ENCODE measurements at places on chromosomes 3 and 15.

DNA sequence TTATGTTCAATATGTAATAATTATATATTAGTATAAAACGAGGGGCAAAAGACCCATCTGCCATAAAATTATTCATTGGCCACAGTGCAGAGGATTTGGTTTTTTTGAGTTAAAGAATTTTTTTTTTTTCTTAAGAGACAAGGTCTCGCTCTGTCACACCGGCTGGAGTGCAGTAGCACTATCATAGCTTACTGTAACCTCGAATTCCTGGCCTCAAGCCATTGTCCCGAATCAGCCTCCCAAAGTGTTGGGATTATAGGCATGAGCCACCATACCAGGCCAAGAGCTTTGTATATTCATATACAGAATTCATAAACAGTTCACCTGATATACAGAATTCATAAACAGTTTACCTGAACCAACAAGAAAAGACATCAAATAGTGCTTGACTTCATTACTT lies 20.2 kb upstream of the LRRFIP2 start:
- DNase-seq: no peak

GRCh38 chr3:42012383-42012934 lies 50.6 kb upstream of the ULK4 start:
- DNase-seq: no peak

- no peak for DNase-seq
Observed at GRCh38 chr15:31345606-31346366, 19.2 kb downstream of the KLF13 start.

GRCh38 chr3:105140899-105141367 lies 225.8 kb upstream of the ALCAM start:
- no peak for DNase-seq

- DNase-seq: no peak
Observed at GRCh38 chr15:58139276-58139988, 1.3 kb downstream of the AQP9 start.

DNA sequence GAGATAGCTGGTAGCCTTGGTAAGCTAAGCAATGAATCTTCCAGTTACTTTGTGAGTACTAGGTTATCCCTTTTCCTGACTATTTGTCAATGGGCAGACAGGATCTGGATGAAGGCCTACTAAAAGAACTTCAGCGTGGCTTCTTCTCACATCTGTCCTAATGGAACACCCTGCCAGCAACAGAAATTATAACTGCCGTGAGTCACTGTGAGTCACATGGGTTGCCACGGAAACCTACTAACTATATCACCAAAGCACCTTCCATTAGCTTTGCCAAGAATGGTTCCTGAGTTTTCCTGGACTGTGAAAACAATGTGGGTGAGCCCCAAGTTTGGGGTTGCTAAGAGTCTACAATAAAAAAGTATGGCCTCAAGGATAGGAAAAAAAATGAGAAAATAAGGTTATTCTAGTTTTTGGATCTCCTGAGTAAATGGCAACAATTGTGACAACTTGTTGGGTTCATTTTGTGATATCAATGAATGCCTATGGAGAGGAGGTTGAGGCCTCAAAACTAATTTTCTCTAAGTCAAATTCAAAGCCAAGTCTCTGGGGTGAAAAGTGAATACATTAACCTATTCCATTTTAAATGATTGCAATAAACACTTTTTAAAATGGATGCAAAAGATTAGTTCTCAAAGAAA lies 195.1 kb upstream of the ICE2 start:
- no peak for DNase-seq

DNA sequence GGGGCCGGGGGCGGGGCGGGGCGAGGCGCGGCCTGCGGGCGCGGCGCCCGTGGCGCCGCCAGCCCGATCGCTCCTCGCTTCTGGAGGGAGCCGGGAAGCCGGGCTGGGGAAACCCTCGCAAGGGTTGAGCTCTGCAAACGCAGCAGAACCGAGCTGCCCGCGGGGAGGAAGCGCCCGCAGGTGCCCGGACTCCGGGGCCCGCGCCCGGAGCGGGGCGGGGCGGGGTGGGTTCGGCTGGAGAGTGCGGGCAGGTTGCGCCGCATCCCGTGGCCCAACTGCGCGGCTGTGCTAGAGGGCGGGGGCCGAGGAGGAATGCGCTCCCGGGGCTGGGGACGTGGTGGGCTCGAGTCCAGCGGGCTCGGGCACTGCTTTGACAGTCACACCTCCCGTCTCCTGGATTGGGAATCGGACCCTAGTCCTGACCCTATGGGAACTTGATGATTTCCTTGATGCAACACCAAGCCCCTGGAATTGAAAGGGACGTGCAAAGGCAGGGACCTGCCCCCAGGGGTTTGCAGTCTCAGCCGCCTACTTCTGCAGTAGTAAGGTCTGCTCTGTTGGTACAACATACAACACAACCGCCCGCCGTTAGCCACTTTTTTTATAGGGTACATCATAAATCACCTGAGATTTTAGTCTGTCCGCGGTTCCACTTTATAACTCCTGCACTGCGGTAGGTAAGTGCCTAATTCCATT lies 34.3 kb downstream of the ZBTB38 start:
- no peak for DNase-seq

DNA sequence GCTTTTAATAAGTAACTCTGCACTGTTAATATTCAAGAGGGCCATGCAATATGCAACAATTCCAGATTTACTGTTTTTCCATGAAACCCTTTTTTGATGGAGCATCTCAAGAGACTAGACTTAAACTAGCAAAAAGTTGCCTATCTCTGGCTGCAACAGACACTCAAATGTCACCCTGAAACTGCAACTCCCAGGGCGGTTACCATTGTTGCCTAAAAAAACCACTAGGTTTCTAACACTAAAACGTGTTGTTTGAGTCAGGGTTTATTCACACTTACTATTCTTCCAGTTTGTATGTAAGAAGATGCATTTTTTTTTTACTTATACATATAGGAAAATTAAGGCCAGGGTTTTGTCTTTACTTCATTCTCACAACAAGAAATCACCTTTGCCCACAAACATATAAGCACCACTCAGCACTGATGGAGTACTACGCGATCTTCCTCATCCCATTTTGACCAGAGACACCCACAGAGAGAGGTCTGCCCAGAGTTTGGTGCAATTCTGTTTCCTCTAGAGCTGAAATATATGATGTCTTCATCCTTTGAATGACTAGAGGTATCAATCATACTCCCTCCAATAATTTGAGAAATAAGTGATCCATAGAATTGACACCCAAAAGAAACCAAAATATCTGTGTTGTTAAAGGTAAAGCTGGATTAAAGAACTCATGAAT lies 124.0 kb upstream of the SNTN start:
- DNase-seq: no peak

DNA sequence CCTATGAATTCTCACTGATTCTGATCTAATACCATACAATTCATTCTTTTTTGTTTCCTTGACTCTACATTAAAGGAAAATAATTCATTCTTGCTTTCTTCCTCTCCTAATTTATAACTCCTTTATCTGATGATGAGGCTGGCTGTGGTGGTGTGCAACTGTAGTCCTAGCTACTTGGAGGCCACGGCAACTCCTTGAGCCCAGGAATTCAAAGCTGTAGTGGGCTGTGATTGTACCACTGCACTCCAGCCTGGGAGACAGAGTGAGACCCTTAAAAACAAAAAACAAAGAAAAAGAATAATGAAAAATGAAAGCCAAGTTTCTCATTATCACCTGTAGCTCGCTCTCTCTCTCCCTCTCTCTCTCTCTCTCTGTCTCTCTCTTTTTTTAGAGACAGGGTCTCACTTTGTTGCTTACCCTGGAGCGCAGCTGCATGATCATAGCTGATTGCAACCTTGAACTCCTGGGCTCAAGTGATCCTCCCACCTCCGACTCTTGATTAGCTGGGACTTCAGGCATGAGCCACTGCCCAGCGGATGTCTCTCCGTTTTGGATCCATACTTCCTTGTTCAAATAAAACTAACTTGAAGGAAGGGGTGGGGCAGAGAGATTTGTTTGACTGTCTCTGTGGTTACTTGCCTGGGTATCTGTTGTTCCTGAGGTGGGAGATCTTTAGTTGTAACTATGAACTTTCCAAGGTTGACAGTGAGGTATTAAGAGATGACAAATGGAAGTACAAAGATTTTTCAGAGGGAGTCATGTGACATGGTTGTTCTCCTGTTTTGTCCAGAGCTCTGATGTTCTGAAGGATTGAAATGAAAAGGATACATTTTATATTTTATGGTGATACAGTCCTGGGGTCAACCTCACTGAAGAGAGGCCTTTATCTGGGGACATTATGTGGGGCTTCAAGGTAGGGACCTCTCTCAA lies 46.9 kb downstream of the STARD9 start:
- no peak for DNase-seq

GRCh38 chr3:123331006-123331405 lies 117.9 kb downstream of the ADCY5 start:
- DNase-seq: no peak

GRCh38 chr15:74208901-74209559 lies 6.4 kb upstream of the STRA6 start:
- no peak for DNase-seq

DNA sequence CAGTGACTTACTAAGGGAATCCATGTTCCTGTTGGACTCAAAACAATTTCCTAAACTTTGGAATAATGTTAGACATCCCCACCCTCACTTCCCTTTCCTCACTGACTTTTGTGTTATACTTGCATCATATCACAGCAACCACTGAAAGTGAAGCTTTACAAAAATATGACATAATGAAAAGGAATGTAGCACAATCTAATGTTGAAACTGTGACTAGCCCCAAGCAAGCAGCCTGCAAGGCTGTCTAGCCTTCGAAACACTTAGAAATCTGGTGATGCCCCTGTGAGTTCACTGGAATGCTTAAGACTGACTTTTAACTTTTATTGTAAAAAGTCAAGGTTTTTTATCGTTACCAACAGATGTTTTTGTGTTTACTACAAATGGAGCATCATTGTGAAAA lies 203.7 kb upstream of the ZNF385D start:
- DNase-seq: no peak

- no peak for DNase-seq
Observed at GRCh38 chr3:134536781-134537180, 50.9 kb downstream of the CEP63 start.

DNA sequence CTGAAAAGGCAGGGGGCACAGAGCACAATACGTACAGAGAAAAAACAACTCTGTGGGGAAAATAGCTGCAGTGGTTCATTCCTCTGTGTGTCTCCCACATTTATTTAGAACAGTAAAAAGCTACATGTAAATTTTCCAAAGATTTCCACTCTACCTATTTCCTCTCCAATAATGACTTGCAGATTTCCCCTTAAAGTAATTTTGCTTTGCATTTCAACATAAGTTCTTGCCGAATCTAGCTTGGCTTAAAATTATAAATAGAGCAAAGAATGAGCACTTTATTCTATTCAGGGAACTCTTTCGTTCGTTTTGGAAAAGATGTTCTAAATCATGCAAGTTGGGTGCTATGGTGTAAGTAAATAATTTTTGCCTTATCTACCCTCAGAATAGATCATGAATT lies 58.2 kb upstream of the NR2E3 start:
- no peak for DNase-seq

- no peak for DNase-seq
Observed at GRCh38 chr15:61018953-61019352, 210.1 kb downstream of the RORA start.

DNA sequence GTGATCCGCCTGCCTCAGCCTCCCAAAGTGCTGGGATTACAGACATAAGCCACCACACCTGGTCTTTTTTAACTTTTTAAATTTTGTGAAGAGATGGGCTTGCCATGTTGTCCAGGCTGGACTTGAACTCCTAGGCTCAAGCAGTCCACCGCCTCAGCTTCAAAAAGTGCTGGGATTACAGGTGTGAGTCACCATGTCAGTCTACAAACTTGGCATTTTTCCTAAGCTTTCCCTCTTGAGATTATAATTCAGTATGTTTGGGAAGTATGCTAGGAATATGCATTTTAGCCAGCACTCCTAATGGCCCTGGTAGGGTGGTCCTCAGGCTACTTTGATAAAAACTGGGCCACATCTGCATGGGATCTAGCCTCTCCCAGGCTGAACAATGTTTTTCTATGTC lies 4.4 kb downstream of the WDR73 start:
- no peak for DNase-seq

- no peak for DNase-seq
Observed at GRCh38 chr3:48693826-48694225, 8.1 kb upstream of the NCKIPSD start.

GRCh38 chr3:171809861-171810628 lies at the start of gene PLD1:
Gene PLD1 (minus strand): TSS chr3:171810483. CDS start chr3:171738051, 72,432 bp downstream.
- peak; percentile 43 for DNase-seq

- no peak for DNase-seq
Observed at GRCh38 chr3:186540835-186541226, 3.3 kb downstream of the CRYGS start.

DNA sequence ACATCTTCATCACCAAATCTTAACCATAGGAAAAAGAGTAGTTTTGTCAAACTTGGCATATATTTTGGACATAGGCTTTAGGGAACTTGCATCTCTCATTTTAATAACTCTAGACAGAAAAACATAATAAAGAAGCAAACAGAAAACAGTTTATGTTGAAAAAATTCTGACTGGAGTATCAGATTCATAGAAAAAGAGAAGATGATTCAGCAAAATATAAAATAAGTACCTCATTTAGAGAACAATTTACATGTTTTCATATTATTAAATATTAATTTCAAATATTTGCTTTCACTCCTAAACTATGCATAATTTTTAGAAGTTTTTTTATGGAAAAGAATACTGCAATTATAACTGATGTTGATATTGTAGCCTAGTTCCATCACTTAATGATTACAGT lies 12.5 kb downstream of the SATB1 start:
- no peak for DNase-seq

DNA sequence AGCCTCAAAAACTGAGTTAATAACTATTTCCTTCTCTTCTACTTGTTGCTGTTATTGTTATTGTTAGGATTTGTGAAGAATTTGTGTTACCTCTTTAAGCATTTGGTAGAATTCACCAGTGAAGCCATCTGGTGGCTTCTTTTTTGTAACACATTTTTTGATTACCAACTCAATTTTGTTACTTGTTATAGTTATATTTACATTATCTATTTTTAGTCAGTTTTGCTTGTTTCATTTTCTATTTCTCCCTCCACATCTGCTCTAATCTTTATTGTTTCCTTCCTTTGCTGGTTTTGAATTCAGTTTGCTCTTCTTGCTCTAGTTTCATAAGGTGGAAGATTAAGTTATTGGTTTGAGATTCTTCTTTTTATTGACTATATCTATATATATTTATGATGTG lies 3.7 kb upstream of the SLC9C1 start:
- DNase-seq: no peak

DNA sequence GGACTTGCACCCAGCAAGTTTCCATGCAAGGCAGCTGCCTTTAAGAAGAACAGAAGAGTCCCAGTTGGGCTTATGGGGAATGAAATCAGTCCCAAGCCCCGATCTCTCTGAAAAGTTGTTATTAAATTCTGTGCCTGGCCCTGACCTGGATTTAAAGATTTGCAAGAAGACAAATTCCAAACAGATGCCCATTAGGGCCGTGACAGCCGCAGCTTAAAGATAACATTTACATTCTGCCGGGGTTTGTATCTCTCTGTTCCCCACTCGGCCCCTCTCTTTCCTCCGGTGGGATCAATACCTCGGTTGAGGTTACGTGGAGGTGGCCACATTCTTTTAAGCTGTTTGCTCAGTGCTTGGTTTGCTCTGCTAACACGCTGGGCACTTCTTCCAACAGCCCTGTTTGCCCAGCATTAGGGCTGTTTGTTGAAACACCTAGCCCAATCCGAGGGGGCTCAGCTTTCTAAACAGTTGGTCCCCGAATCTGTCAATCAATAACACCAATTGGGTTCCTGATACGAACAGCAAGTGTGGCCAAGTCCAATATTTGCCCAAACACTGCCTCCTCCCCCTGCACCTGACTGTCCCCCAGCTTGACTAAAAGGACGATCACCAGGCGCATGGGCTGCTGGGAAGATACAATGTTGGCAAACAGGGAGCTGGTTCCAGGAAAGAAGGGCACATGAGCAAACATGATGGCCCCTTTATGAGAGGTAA lies 108.6 kb downstream of the RPLP1 start:
- DNase-seq: no peak

Data from activated naive CD4-positive, alpha-beta T cell treated with anti-CD3 and anti-CD28 coated beads, Interleukin-2, amount 50 U/mL, for 72 hours (primary cell).